ENCODE measurements at places on chromosomes 16 and 17. TPM values are rescaled to one million over a fixed set of nuclear protein-coding genes. Genes with fewer than 3 reads are reported as not detected.

Gene SLC5A11
- total RNA-seq, result 0.88 TPM

Gene EVI2A
- total RNA-seq, result 44.8 TPM

Gene TBC1D28
- total RNA-seq, result not detected

Gene ITGB3
- 32.6 TPM for total RNA-seq

Gene C16orf46
- not detected for total RNA-seq

Gene PRSS22
- total RNA-seq, result not detected

Gene TMED6
- 1.7 TPM for total RNA-seq

Gene DNASE1L2
- total RNA-seq, result 0.93 TPM

Gene HNF1B
- not detected for total RNA-seq

Gene RDM1
- total RNA-seq, result not detected

Gene MYADML2
- not detected for total RNA-seq

Gene C16orf89
- 2.4 TPM for total RNA-seq

Gene CCL3
- 10.7 TPM for total RNA-seq

Gene AARSD1
- 34.4 TPM for total RNA-seq

Gene AANAT
- total RNA-seq, result not detected

Gene KCNH6
- total RNA-seq, result not detected

Gene KRTAP9-4
- total RNA-seq, result not detected

Gene C17orf50
- not detected for total RNA-seq

Gene GRB7
- total RNA-seq, result 0.51 TPM

Gene PDE6G
- total RNA-seq, result 13.3 TPM

Gene MT1F
- total RNA-seq, result 15.6 TPM

Gene ADGRG3
- 101 TPM for total RNA-seq

Gene SLX4
- total RNA-seq, result 7.3 TPM

Gene TMC5
- not detected for total RNA-seq

Gene LIMD2
- 257 TPM for total RNA-seq

Gene CCL1
- not detected for total RNA-seq

Gene CISD3
- total RNA-seq, result 18.0 TPM

All from spleen (tissue), 13 donors.